Suprapubic skin (tissue), 4 donors: ENCODE measurements at places on chromosomes 11 and 22.

GRCh38 chr11:120385655-120386054, 49.4 kb downstream of the ARHGEF12 start:
- DNase-seq, result no peak

DNA sequence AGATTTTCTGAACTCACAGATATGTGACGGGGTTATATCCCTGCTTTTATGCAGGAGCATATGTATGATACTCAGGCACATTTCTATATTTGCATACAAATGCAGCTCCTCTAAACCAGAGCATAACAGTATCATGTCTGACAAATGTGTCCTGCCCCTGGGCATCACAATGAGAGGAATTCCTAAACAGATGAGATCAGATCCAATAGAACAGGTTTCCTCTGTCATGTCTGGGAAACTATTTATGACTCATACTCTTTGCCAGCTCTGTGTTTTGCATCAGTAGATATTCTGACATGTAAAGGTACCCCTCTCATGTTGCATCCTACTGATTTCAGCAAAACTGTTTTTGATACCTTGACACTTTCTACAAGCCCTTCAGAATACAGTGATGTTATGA, 29.4 kb downstream of the SYT9 start:
- DNase-seq, result no peak

DNA sequence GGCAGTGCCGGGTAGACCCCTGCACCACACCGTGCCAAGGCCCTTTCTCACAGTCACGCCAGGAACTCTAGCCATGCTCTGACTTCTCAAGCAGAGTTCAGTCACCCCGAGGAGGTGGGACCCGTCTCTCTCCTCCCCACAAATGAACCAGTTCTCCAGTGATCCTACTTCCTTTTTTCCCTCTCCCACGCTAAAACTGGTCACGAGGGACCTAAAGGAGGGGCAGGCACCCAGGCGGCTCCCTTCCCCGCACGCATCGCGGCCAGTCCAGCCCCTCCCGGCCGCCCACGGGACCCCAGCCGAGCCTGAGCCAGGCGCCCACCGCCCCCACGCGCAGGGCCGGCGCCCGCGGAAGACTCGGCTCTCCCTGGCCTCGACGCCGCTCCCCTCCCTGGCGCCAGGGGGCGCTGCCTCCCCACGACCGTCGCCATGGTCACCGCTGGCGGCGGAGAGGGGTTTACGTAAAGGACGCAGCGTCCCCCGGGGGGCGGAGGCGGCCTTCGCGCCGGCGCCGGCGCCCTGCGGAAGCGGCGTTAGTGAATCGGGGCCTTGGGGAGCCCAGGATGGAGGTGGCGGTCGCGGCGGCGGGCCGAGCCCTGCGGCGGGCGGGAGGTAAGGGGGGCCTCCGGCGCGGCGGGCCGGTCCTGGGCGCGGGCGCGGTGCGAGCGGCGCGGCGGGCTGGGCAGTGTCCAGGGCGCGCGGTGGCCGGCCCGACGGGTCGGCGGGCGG, at the start of gene DAGLA:
TSS of gene DAGLA (plus strand) at position 499 of the 729 bp plus-strand sequence. CDS start 39,765 bp downstream, outside the sequence.
- DNase-seq, result no peak

DNA sequence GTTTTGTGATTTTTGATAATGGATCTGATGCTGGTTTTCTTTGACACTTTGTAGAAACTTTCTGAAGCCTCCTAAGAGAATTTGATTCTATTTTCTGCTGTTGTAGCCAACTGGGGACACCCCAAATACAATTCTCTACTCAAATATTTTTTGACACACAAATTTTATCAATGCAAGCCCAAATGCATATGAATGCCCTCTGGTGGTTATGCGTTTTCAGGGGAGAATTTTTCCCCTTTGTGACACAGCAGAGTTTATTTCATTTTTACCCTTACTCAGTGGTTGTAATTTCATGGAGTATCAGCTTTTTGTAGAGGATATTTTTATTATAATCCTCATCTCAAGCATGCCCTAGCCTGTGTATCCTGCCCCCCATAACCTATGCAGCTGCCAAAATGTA, 44.7 kb upstream of the MTMR2 start:
- DNase-seq, result no peak

DNA sequence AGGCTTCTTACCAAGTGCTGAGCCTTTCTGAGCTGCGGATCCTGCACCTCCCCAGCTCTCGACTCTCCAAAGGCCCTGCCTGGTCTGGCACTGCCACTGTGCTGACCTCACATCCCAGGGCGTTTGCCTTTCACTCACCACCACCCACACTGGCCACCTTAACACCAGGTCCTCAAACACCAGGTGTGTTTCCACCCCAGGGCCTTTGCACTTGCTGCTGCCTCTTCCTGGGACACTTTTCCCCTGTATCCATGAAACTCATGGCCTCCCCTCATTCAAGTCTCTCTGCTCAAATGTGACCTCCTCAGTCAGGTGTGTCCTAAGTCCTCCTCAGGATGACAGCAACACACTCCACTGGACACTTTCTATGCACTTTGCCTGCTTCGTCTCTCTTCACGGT, 51.4 kb upstream of the ANO1 start:
- DNase-seq, result peak; percentile 26

GRCh38 chr11:60777572-60777971, 7.6 kb upstream of the MS4A10 start:
- DNase-seq, result no peak

DNA sequence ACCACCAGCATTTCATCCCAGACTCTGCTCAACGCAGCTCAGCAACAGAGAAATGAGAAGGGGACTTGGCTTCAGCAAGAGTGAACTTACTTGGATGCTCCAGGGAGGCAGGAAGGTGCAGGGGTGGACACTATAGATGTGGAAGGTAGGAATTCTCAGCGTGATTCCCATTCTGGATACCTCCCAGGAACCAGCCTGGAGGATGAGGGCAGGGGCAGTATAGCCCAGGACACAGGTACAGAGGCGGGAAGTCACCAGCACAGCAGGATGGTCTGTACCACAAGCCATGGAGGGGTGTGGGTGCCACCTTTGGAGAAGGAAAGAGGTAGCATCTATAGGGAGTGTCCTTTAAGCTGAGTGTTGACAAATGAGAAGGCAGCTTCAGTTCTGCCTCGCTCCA, 1275.2 kb downstream of the TBC1D22A start:
- DNase-seq, result no peak

GRCh38 chr11:13019313-13019712, 10.2 kb downstream of the RASSF10 start:
- no peak for DNase-seq

- no peak for DNase-seq
Measured at GRCh38 chr11:72111300-72112142, 974 bp downstream of the ANAPC15 start.

DNA sequence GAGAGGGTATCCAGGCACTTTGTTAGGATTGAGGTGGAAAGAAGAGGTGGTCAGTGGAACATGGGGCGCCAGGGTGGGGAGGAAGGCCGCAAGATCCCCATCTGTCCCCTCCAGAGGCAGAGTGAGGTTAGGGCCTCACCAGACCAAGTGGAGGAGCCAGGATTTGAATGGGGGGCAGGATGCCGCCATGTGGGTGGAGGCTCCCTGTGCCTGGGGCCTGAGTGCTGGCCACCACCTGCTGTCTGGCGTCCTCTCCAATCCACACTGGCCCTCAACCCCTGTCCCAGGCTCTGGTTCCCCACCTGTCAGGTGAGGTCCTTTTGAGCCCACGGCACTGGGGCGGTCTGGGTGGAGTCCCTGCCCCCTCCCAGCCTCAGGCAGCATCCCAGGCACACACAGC, 17.5 kb upstream of the TBX1 start:
- DNase-seq, result no peak

DNA sequence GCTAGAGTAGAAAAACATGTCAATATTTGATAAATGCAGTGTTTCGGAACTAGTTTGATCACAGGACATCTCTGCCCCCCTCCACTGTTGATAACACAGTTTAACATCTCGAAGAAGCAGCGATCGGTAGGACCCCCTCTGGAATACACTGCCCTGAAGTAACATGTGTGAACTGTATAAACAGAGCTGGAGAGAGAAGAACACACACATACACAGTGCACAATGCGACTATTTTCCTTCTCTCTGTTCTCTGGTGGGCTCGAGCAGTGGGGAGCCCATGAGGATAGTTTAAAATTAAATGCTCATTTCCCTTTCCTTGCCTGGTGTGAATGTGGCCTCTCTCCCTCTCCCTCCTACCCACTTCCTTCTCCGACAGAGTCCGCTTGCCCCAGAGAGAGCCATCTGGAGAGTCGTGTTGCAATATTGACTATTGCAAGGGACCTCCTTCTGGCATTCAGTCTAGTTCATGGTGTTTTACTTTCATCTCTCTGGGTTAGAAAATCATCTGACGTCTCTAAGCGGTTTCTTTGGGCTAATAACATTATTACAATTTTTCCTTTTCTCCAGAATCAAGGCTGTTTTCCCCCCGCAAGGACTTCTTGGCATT, 51.6 kb upstream of the BARX2 start:
- DNase-seq, result peak; percentile 65

DNA sequence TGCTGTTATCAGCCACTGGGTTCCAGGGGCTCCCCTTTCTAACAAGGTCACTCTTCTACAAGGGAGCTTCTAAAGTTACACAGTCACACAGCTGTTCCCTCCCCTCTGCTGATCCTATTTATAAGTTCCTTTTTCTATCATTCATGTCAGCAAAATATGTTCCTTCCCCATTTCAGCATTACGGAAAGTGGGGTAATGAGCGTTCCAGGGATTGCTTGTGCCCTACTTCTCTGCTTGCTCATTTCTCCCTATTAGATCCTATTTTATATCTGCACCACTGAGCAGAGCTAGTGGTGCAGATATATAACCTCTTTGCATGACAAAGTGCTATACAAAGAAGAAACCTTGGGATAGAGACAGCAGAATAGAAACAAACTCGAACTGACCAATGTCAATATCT, 22.7 kb upstream of the PLEKHB1 start:
- DNase-seq, result no peak

DNA sequence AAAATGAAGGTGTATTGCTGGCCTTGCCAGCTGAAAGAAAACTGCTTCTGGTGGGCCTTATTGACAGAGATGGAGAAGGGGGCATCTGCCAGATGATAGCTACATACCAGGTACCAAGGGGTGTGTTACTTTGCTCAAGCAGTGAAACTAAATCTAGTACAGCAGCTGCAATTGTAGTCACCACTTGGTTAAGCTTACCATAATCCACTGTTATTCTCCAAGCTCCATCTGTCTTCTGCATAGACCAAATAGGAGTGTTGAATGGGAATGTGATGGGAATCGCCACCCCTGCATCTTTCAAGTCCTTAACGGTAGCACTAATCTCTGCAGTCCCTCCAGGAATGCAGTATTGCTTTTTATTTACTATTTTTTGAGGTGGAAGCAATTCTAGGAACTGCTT, 45.8 kb upstream of the LIN7C start:
- DNase-seq, result no peak

- no peak for DNase-seq
Measured at GRCh38 chr11:68353118-68353517, 40.7 kb downstream of the LRP5 start.

DNA sequence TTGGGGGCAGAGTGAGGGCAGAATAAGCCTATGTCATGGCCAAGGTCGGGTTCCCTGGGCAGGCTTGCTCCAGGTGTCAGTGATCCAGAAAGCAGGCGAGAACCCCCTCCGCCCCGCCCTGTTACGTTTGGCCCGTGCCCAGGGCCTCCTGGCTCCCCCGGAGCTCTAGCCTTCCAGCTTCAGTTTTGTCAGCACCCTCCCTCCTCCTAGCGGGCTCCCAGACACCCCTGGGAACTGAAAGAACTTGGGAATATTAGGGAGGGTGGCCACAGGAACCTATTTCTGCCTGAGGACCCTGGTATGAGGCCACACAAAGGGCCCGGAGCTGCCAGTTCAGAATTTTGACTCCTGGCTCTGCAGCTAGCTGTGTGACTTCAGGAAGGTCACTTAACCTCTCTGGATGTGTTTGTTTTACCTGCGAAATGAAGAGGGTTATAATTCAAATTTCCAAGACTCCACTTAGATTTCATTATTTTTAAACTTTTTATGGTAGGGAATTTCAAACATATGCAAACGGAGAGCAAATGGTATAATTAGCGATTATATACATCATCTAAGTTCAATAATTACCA, 1.2 kb downstream of the TUBA8 start:
- DNase-seq, result no peak

DNA sequence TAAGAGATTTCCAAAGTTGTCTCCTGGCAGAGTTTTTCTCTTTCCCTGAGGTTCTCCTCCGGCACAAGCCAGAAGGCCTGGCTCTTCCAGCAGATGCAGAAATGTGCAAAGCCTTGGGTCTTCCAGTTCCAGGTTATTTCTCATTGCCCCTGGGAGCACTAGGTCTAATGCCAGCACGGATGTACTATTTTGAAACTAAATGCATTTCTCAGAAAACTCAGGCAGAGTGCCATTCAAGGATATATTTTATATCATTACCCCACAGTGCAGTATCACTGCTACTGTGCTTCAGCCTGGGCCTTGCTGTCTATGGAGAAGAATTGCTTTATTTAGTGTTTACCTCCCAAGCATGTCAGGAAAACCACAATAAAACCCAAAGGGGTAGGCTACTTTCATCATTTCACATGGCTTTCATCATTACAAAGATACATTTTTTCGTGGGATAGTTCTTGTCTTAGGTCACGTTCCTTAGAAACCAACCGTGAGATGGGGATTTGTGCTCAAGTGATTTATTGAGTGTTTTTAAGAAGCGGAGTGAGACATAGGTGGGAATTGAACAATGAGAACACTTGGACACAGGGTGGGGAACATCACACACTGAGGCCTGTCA, 22.4 kb upstream of the FZD4 start:
- no peak for DNase-seq

- DNase-seq, result no peak
Measured at GRCh38 chr11:11251394-11251970, 101.6 kb downstream of the CSNK2A3 start.

DNA sequence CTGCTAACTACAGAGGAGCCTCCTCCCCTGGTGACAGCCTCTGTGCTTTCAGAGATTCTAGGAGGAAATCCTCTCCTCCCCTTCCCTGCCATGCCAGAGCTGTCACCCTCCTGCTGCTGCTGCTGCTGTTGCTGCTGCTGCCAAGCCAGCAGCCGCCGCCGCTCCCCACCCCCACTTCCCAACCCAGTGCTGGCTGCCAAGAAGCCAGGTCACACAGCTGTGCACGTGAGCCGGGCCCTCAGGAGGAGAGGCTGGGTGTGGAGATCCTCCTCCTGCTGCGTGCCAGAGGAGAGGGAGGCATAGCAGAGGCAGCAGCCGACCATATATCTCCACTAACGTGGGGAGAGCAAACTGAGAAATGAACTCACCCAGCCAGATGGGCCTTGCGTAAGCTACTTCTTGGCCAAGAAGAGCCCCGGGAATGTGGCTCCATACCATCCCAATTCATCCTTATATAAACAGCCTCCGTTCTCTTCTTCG, 12.4 kb downstream of the CRY2 start:
- peak; percentile 95 for DNase-seq

DNA sequence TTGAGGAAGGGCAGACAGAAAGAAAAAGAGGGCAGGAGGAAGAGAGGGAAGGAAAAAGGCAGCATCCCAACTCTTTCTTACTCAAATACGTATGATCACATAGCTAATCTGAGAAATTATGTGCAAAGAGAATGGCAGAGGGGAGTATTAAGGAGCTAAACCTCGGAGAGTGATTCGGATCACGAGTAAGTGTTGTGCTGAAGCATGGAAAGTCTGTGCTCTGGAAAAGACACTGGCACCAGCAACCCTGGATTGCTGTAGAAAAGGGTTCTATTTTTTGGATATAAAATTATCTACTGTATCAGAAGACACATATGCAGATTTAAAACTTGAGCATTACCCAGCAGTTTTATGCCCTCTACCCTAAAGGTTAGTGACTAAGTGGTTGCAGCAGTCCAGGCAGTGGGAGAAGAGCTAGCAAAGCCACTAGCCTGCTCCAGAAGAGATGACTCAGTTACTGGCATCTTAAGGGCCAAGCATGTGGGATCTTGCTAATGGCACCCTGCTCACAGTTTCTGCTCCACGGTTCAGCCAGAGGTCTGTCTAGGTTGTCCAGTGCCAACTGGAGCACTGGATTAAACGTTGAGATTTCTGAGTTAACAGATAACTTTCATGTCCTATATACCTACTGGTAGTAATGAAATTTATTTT, 151.7 kb downstream of the SWAP70 start:
- no peak for DNase-seq
